ENCODE measurements at places on chromosomes 6 and 20.

- DNase-seq: no peak
Observed at GRCh38 chr6:169142538-169142844, 111.2 kb downstream of the THBS2 start.

GRCh38 chr6:161534264-161534873 lies 260.5 kb upstream of the AGPAT4 start:
- no peak for DNase-seq

- no peak for DNase-seq
Observed at GRCh38 chr6:125924169-125924568, 32.4 kb upstream of the HINT3 start.

DNA sequence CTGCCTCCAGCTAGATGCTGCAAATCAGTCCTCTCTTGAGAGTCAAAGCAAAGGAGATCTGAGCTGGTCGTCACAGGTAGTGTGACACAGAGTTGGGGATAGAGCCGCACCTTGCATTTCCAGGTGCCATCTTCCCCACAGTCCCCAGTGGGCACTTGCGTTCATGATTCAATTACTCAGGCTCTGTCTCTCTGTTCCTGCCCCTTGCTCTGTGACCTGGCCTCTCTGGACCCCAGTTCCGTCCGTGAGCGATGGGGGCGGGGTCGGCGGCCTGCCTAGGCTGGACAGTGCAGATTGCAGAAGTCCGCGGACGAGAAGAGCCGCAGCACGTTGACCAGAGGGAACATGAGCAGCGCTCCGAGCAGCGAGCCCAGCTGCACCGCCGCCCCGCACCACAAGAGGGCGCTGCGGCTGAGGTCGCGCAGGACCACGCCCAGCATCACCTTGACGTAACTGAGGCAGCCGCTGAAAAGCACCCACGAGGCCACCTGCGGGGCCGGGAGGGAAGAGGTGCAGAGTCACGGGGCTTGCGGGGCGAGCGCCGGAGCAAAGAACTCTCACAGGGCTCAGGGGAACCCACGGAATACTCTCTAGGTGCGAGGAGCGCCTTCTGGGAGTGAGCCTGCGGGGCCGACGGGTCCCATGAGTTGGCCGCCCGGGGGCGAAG lies 7.4 kb downstream of the SLC52A3 start:
- DNase-seq: peak; percentile 84

GRCh38 chr6:122726649-122727048 lies 52.9 kb upstream of the FABP7 start:
- no peak for DNase-seq

- DNase-seq: peak; percentile 46
Observed at GRCh38 chr6:33993653-33994471, 152.0 kb downstream of the GRM4 start.

- DNase-seq: peak; percentile 89
Observed at GRCh38 chr6:26240157-26241032, 124.6 kb upstream of the BTN3A2 start.

GRCh38 chr20:44056010-44056698 lies 130.8 kb downstream of the JPH2 start:
- DNase-seq: no peak

DNA sequence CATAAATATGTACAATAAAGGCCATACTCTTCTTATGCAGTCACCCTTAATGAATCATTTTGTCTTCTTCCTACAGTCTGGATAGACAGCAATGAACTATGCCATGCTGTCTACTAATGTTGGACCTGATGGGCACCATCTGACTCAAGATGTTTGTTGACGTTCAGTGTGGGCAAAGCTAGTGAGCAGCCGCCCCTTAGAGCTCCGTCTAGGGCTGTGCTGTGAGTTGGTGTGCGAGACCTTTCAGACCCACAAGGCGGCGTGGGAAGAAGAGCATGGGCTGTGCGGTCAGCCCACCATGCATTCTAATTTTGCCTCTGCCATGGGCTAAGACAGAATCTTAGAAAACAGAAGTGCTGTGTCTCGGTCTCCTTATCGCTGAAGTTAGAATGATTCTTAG lies 829.4 kb downstream of the QKI start:
- DNase-seq: no peak

DNA sequence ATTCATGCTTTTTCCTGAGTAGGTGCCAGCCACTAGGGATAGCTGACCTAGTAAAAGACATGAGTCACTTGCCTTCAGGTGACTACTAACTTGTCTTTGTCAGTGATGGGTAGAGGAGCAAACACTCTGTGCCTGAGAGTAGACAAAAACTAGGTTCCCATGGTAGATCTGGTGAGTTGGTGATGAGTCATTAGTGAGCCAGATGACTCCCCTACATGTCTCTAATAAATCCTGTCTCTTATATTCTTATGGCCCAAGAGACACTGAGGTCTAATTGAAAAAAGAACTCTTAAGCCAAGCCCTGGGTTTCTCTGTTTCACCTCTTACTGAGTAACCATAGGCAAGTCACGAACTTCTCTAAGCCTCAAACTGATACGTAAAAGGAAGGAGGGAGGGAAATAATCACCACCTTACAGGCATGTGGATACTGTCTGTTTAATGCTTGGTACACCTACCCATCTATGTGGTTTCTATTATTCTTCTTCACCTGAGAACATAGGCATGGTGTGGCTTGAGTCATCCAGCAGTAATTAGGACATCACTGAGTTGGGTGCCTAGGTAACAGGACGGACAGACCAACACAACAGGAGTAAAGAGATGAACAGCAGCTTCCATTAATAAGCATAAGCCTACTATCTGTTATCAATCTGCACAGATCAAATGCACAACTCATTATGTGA lies 20.3 kb downstream of the TTPAL start:
- no peak for DNase-seq

DNA sequence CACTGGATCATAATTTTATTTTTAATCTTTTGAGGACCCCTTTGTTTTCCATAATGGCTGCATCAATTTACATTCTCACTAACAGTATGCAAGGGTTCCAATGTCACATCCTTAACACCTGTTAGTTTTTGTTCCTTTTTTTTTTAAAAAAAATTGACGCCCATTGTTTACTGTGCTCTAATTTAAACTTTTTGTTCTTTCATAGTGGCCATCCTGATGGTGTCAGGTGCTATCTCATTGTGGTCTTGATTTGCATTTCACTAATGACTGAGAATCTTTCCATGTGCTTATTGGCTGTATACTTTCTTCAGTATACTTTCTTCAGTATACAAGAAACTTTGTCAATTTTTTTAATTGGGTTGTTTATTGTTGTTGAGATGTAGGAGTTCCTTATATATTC lies 347.0 kb downstream of the RNGTT start:
- DNase-seq: no peak

DNA sequence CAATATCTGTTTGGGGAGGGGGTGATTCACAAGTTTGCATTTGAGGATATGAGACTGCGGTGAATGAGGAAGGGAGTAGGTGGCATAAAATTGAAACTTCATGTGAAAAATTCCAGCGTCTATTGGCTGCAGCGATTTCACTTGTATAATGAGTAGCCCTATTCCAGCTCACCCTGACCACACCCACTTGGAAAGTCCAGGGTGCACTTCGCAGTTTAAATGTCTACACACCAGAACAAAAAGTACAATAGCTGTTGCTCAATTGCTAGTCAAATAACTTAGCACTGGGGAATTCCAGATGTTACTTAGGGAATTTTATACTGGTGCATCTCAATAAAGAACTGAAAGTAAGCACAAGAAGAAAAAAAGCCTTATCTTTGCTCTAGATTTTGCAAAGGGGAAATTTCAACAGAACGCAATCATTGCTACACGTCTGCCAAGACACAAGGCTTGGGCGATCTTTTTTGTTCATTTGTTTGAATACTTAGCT lies 6.3 kb downstream of the TNFAIP3 start:
- no peak for DNase-seq

DNA sequence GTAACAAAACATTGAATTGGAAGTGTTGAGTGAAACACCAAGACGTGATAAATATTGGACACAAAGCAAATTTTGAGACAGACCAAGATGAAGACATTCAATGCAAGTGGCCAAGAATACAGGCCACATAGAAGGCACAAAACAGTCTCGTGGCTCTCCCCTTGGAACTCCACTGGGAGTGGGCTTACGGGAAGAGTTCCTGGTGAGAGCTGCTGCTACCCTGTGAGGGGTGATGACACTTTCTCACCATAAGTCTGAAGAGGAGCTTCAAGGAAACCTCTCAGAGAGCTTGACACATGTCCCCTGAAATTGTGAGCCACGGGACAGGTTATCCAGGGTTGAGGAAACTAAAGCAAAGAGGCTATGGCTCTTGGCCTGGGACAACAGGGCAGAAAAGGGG lies 48.6 kb upstream of the SLC22A16 start:
- DNase-seq: no peak

DNA sequence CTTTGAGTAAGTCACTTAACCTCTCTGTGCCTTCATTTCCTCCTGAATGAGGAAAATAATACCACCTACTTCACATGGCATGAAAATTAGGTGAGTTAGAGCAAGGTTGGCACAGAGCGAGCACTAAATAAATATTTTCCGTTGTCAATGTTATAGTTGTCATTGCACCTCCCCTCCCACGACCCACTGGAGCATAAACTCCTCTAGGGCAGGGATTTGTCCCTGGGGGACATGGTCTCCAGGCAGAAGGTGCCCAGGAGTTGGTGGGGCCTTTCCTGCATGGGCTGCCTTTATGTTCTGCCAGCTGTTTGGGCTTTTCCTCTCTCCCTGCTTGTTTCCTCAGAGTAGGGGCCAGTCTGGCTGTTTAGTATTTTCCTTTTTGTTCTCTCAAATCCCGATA lies 1.3 kb upstream of the ANGPT4 start:
- DNase-seq: no peak

DNA sequence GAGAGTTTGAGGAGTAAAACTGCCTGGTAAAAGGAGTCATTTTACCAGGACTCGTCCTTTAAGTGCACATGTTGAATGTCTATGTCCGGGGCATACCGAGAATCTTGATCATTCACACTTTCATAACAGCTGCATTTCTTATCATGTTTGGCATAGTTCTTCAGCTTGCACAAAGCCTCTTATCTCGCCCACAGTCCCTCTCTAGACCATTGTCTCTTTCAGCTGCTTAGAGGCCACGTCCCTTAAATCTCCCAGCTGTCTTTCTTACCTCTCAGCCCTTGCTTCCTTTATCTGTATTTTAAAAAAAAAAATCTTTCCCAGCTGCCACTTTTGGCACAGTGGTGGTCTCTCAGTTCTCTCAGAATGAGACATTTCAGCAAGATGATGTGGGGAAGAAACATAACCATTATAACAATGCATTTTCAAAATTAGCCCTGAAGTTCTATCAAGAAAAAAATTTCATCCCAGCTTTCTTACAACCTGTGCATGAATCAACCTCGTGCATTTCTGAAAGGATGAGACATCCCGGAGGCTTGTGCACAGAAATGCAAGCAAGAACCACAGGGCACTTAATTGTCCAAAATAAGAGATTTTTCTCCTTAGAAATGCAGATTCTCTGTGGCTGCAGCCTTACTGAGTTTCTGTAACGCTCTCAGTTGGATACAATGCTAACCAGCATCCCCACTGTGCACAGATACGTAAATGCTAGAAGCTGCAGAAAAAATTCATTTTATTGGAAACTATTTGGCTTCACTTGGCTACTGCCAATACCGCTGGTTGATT lies 24.2 kb downstream of the RBM24 start:
- no peak for DNase-seq

- DNase-seq: no peak
Observed at GRCh38 chr20:43554369-43554768, 4.5 kb upstream of the SGK2 start.
